ENCODE measurements at places on chromosomes 13 and 19.

DNA sequence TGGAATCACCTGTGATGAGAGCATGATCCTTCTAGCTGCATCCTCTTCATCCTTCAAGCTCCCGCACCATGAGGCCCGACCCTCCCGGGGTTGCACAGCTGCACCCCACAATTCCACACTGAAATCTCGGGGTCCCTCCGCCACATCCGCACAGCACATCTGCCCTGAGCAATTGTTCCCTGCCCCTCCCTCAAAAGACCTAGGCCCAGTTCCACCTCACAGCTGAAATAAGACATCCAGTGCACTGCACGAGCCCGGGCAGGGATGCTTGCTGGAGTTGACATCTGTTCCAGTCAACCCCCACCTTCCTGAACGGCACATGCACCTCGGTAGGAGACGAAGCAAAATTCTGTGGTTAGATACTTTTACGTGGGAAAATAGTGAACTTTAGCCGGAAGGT is 14.7 kb upstream of the SOX1 start:
- DNase-seq: no peak

DNA sequence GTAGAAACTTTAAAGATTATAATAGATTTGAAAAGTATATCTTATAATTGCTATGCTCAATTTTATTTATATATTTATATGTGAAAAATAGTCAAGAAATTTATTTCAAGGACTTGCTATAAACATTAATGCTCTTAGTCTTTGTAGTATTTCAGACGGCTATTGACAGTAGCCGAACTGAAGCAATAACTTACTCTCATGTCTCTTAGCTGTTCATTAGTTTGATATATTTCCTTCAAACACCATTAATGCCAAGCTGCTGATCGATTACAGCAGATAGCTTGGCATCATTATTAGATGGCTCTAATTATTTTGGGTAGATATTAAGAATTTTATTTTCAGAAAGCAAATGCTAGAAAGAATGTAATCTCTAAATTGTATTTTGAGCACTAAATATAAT is 1151.5 kb upstream of the SPRY2 start:
- no peak for DNase-seq

GRCh38 chr13:107373551-107373950 is 805.6 kb upstream of the ARGLU1 start:
- peak; percentile 75 for DNase-seq

- no peak for DNase-seq
Observed at GRCh38 chr19:45446944-45447343, 20.9 kb upstream of the FOSB start.

DNA sequence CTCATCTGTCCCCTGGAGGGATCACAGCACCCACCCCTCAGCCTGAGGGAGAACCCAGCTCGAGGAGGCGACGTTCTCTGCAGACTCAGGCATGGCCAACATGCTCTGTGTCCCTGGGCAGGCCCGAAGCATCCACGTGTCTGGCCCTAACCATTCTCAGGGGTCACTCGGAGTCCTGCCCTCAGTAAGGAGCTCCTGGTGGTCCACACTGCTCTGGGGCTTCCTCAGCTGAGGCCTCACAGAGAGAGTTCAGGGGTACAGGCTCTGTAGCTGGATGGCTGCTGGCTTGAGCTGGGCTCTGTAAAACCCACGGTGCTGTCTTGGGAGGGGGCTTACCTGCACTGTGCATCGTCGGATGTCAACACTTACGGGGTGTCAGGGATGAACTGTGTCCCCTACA is 4.4 kb upstream of the SIGLEC8 start:
- no peak for DNase-seq

DNA sequence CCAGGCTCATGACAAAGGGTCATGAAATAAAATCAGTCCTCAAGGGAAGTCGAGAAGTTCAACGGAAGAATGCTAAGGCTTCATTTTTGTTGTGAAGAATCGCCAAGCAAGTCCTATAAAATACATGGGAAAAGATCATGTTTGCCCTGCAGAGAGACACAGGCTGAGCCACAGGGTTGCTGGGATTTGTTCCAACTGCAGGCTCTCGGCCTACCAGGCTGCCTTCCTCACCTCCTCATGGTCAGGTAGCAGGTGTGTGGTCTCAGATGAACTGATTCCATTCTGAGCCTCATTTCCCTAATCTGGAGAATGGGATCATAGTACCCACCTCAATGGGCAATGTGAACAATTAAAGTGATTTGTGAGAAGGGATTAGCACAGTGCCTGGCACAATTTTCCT is 114.9 kb upstream of the SPATA13 start:
- no peak for DNase-seq

DNA sequence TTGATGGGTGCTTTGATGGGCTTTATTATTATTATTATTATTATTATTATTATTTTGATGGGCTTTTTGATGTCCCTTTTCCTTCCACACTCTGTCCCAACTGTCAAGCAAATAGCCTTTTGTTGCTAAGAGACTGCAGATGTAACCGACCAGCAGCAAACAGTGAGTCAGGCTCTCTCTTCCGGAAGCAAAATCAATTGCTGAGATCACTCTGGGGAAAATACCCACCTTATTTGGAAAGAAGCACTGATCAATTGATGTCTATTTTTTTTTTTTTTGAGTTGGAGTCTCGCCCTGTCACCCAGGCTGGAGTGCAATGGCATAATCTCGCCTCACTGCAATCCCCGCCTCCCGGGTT is 2.9 kb downstream of the LDLR start:
- no peak for DNase-seq

DNA sequence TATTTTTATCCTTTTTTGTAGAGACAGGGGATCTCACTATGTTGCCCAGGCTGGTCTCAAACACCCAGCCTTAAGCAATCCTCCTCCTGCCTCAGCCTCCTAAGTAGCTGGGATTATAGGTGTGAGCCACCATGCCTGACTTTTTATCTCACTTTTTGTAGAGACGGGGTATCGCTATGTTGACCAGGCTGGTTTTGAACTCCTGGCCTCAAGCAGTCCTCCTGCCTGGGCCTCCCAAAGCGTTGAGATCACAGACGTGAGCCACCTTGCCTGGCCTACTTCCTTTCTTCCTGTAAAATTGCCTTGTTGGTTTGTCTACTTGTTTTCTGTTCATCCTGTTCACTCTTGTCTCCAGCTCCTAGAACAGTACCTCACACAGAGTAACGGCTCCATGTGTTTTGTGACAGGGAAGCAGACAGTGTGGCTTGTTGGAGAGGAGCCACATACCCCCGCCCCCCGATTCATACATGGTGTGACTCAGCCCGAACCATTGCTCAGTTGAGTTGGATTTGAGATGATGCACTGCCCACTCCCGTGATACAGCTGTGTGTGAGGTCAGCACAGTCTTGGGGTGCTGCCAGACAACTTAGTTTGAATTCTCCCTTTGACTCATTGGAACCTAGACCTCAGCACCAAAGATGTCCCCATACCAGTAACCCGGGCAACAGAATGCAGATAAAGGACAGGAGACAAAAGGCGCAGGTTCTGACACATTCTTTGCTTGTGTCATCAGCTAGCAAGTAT is 34.2 kb downstream of the GPR42 start:
- DNase-seq: no peak

GRCh38 chr13:23515116-23515515 is 55.1 kb upstream of the TNFRSF19 start:
- DNase-seq: no peak

DNA sequence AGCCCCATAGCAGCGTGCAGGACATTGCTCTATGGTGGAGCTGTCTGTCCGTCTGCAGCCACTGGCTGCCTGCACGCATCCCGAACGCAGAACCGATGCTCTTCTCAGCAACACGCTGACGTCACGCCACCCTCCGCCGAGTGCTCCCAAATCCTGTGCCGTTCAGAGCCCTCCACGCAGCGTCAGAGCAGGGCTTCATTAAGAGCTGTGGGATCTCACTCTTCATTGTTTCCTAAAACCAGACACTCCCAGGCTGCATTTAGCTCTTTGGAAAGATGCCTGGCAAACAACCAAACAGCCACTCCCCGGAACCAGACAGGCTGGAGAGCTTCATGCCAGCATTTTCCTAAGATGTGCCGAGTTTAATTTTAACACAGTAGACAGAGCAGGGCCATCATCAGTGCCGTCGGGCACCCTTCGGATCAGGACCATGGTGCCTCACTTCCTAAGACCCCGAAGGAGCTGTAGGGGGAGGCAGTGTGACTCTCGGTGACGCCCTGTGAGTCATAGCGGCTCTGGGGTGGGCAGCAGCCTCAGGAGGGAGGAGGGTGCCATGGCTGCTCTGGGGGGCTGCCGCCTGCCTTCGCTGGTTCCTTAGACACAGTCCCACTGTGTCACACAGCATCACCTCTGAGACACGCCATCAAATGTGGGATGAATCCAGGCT is 131.5 kb upstream of the MCF2L start:
- no peak for DNase-seq

- DNase-seq: peak; percentile 43
Observed at GRCh38 chr13:80224468-80224867, 116.5 kb downstream of the SPRY2 start.

- DNase-seq: peak; percentile 60
Observed at GRCh38 chr19:10206226-10206885, 11.6 kb upstream of the DNMT1 start.

DNA sequence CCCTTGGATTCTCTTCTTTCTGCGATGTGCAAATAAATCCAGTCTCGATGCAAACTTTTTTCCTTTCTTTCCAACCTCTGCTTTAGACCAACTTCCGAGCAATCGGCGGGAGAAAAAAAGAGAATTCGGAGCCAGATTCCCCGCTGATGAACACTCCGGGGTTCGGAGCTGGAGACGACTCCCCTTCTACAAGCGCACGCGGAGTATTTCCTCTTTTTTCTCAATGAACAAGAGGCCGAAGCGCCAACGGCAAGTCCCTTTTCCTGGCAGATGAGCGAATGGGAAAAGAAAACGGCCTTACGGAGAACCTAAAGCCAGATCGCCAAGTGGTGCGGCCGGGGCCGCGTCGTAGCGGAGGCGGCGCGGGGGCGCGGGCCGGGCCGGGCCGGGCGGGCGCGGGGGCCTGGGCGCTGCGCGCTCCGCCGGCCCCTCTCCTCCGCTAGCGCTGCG is 250 bp downstream of the SPRY2 start:
- no peak for DNase-seq

DNA sequence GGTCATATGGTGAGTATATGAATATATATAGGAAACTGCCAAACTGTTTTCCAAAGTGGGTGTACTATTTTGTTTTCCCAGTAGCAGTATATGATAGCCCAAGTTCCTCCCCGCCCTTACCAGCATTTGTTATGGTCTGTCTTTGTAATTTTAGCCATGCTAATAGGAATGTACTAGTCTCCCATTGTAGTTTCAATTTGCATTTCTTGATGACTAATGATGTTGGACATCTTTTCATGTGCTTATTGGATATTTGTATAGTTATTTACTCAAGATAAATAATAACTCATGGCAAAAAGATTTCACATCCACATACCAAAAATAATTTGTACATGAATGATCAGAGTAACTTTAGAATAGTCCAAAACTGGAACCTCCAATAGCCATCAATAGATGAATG is 75.3 kb upstream of the SERP2 start:
- DNase-seq: no peak

DNA sequence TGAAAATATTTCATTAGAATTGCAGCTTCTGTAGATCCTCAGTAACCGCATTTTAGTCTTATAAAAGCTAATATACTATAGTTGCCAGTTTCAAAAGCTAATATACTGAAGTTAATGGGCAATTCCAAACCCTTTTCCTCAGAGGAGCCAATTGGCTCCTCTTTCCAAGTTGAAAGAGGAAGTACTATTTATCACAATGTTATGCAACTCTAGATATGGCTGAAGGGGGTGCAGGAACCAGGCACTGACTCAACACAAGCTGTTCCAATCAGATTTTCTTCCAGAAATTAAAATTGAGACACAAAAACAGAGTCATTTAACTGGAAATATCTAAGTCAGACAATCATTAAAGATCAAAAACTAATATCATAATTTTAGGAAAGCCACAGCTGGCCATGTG is 258.9 kb downstream of the PCDH20 start:
- no peak for DNase-seq

DNA sequence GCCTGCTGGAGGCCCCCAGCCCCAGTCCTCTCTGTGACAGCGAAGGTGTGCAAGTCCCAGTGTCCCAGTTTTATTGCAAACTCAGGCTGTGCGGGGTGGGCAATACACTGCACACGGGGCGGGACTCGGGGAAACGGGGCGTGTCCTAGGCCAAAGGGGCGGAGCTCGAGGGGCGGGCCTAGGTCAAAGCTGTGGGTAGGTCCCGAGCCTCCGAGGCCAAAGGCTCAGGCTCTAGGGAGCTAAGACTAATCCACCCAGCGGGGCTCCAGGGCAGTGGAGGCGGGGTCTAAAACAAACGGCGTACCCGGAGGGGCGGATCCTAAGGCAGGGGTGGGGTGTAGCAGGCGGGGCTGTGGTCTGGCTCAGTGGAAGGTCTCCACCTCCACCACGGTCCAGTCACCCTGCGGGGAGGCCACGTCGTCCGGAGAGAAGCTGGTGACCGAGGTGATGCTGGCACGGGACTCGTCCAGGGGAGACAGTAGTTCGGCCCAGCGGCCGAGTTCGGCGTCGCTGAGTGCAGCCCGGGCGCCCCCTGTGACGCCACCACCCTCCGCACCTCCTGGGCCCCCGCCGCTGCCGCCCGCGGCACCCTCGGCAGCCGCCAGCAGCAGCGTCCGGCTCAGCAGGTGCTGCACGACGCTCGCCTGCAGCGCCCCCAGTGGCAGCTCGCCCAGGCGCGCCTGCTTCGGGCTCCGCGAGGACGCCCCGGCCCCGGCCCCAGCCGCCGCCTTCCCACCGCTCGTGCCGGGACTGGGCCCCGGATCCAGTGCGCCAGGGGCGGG is 5.3 kb downstream of the PRR36 start:
- DNase-seq: peak; percentile 53

DNA sequence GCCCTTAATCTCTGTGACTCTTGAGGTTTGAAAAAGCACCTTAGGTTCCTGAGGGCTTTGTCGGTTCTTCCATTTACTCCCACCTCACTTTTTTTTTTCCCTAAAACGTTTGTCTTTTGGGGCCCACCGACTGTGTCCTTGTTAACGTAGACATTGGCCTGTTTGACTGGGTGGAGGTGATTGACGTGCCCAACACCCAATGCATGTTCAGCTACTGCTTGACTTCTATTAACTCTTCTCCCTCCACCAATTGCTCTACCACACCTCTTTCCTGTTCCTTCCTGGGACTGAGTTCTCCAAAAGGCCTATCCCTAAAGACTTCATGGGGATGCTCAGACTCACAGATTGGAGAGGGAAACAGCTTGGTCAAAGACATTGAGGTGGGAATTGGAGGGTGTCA is 17.3 kb downstream of the CKM start:
- peak; percentile 48 for DNase-seq

- no peak for DNase-seq
Observed at GRCh38 chr19:43638214-43638994, 1.2 kb downstream of the CADM4 start.

GRCh38 chr19:30001791-30002190 is 59.8 kb downstream of the URI1 start:
- peak; percentile 23 for DNase-seq

All from cardiac muscle cell (in vitro differentiated cells and primary cell).